Chondrocyte (in vitro differentiated cells): ENCODE measurements at places on chromosomes 7 and 10.
A peak's percentile ranks its signal among the peaks of the same experiment; 100 is the strongest.

DNA sequence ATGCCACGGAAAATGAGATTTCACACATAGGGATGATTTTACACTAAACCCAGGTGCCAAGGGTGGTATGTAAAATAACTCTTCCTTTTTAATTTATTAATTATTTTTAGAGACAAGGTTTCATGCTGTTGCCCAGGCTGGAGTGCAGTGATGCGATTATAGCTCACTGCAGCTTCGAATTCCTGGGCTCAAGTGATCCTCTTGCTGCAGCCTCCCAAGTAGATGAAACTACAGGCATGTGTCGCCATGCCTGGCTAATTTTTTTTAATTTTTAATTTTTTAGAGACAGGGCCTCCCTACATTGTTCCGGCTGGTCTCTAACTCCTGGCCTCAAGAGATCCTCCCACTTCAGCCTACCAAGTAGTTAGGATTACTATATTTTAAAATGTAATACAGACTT lies 2.3 kb upstream of the CNNM1 start:
- no peak for DNase-seq

DNA sequence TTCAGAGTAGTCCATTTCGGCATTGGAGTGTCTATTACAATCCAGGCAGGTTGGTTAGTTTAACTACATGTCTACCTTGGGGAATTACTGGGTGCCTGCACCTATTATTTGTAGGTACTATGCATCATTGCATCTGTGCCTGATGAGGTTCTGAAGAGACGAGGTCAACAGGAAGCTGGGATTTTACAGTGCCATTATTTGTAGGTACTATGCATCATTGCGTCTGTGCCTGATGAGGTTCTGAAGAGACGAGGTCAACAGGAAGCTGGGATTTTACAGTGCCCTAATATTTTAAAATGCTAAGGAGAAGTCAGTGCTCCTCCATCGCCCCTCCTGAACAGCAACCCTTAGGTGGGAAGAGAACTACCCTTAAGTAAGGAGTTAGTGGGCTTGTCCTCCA lies 41.7 kb downstream of the NPY start:
- no peak for DNase-seq

DNA sequence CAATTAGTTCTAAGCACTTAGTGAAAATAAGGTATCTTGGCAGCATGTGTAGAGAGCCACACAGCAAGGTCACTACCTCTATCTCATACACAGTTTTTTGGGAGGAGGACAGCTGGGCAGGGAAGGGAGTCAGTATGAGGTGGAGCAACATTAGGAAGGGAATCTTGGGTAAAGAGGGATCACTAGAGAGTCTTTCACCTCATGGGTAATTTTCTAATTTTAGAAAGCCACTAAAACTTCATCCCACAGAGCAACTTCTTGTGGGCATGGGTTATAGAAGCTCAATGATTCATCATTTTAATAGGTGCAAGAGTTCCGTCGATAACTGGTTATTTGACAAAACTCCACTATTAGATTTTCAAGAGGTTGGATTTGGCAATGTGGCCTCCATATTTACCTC lies 2.5 kb downstream of the NRAP start:
- DNase-seq, result no peak

DNA sequence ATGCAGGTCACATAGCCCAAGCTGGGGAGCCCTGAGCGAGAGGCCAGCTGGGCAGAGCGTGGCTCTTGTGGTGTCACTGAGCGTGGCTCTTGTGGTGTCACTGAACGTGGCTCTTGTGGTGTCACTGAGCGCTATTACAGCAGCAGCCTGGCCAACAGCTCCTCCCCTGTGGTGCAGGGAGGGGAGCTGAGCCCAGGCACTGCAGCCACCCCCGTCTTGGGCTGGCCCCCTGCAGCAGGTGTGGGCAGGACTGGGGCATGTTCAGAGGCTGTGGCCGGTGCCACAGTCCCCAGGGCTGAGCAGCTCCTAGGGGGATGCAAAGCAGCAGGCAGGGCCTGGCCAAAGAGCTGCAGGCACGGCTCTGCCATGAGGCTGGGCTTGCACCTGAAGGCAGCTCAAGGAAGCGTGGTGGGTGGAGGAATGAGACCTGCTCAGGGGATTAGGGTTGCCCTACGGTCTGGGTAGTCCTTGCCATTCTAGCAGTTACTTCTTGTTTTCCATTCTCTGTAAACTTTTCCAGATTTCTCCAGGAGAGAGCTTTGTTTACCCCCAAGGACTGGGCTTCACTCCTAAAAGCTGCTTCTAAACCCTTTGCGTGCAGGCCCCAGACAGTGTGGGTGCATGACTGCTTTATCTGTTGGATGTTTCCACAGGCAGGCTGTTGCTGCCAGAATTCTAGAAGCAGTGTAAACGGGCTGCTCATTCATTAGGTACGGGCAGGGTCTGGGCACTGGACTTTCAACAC lies 29.2 kb downstream of the ZNF783 start:
- DNase-seq, result no peak

- no peak for DNase-seq
Measured at GRCh38 chr7:82534684-82535083, 91.1 kb upstream of the CACNA2D1 start.

DNA sequence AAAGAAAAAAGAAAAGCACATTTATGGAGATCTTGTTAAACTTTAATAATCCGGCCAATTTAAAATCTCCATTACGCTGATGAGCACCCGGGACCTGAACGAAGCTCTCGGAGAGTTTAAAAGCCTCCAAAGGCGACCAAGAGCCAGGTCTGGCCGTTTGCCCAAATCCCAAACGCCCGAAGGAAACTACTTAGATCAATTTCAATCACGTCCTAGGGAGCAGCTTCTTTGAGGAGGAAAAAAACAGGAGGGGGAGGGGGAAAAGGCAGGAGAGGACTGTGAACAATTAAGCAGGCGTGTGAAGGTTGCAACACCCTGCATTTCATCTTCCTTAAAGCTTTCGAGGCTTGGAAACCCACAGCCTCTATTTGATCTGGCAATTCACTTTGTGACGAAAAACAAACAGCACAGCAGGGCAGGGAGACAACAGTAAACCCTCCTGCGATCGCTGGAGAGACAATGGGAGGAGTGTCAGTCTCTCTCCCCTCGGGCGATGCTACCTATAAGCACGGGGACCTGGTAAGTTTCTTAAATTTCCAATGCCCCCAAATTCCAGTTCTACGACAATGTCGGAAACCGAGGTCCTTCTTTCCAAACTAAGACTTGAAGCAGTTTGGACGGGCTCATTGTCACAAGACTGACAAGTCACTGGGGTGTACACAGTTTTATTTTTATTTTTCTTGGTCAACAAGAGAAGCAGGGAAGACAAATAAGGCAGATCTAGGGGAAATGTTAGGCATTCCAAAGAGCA lies 1.2 kb downstream of the KLF6 start:
- DNase-seq, result no peak

DNA sequence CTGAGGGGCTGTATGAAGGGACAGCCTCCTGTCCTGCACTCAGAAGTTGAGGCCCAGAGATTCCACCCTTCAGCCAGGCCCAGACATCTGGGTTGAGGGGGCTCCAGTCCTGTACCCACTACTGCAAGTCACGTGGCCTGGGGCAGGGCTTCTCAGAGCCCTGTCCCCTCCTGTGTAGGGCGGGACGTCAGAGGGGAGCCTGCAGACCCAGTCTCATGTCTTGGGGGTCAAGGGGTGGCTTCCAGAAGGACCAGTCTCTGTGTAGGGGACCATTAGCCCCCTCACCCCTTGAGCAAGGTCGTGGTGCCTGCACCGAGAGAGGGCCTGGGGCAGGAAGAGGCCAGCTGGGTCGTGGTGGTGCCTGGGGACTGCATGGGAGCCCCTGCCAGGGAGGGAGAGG lies 593 bp upstream of the PILRA start:
- peak; percentile 63 for DNase-seq
